ENCODE measurements at places on chromosomes 11 and 22.

GRCh38 chr11:61756452-61757212 is 4.2 kb downstream of the MYRF start:
- no peak for DNase-seq

DNA sequence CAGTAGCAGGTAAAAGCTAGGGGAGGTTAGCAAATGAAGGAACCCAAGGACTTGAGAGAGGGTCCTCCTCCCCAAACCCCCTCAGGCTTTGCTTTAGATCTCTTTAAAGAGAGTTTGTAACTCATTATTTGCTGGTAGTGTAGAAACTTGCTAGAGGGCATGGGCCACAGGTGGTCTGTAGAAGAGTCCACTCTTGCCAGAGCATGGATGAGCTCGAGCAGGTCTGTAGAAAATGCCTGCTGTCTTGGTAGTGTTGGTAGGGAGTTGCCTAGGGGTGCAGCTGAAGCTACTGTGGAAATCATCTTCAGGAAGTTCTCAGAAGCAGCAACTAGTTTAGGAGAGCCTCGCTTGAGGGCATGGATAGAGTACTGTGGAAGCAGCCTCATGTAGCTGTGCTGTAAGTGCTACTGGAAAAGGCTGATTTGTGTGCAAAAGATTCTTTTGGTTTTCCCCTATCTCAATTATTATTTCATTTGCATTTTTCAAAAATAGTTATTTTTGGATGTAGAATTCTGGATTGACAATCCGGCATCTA is 104.3 kb downstream of the TMEM135 start:
- DNase-seq = no peak

DNA sequence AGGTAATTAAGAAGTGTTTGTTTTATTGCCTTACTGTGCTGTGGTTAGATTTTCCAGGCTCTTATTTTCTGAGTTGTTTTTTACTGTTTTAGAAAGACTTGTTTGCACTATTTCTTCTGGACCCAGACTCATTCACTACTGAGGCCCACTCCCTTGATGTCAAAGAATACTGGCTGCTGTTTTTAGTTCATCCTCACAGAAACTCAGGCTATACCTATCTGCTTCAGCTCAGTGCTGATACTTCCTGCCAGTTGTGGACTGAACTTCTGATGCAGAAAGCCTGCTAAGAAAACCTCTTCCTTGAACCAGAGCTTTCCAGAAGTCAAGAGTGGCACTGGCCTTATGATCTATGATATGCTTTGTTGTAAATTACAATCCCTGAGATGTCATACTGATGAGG is 15.9 kb upstream of the PIK3IP1 start:
- DNase-seq = no peak

DNA sequence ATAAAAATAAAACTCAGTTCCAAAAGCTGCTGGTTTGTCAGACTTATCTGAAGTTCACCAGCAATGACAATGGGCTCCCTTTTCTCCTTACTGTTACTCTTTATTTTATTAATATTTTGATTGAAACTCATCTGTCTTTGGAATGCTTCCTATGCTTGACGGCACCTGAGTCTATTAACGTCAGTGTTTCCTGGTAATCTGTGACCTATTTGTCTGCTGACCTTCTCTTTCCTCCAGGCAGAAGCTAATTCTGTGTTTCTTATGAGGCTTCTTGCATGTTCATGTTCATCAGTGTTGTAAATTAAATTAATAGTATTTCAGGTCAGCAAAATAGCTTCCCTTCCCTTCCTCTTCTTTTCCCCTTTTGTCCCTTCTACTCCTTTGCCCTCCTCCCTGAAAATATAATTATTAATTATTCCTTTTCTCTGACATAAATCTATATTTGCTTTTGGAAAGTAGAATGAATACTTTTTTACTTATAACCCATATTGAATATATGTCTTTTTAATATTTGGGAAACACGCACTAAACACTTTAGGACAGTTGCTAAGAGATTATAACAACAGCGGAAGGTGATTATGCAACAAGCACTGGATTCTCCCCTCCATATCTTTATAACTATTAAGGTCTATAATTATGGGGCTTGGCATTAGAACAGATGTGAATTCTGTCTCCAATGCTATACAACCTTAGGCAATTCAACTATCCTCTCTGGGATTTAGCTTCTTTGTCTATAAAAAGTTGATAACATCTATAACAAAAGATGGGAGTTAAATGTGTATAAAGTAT is 32.1 kb upstream of the PCF11 start:
- no peak for DNase-seq

DNA sequence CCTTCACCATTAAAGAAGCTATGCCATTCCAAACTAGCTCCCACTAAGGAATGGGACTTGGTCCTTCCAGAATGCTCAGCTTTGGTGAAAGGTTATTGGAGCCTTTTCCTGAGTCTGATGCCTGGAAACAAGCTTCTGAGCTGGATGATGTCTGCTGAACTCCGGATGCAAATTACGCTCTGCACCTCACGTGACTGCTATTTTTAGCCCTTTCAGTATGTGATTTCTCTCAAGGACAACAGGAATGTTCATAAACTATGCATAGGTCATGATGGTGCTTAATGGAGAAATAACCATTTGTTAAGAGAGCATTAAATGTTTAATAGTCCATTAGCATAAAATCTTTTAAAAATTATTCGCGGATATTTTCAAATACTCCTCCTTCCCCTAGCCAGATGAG is 631.4 kb upstream of the KIRREL3 start:
- DNase-seq = no peak

DNA sequence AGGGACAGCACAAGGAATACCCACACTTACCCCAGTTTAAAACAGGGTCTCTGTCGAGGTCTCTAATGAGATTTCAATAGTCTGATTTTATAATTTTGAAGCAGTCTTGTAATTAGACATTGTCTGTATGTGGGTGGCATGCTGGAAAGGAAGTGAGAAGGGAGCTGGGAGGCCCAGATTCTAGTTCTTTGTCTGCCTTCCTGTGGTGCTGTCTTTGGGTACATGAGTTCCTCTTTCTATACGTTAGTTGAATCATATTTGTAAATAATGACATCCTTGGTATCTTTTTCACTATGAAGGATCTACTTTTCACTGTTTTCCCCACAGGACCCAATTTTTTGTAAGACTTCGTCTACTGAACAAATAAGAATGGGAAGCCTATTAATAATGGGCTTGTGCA is 42.0 kb upstream of the TENM4 start:
- no peak for DNase-seq

GRCh38 chr11:112590764-112591163 is 330.1 kb upstream of the PLET1 start:
- peak; percentile 46 for DNase-seq

GRCh38 chr22:41397143-41397811 is 15.5 kb downstream of the TEF start:
- DNase-seq = no peak

GRCh38 chr11:100438376-100438775 is 248.7 kb upstream of the ARHGAP42 start:
- peak; percentile 32 for DNase-seq

- DNase-seq = no peak
Observed at GRCh38 chr22:44925465-44926123, 84.2 kb downstream of the PHF21B start.

- no peak for DNase-seq
Observed at GRCh38 chr11:76501526-76502202, 56.8 kb downstream of the EMSY start.

- no peak for DNase-seq
Observed at GRCh38 chr11:118212781-118213191, 12.0 kb downstream of the JAML start.

Data from umbilical cord (tissue), 2 donors.